ENCODE measurements at places on chromosomes 3 and 15. TPM values are rescaled to one million over a fixed set of nuclear protein-coding genes. Genes with fewer than 3 reads are reported as not detected.

Gene ARF4
- 214 TPM for total RNA-seq

Gene PLA2G4E
- not detected for total RNA-seq

Gene C2CD4B
- not detected for total RNA-seq

Gene ACP3
- total RNA-seq: 4.7 TPM

Gene SAXO2
- 0.50 TPM for total RNA-seq

Gene SLC2A2
- not detected for total RNA-seq

Gene CPLX3
- not detected for total RNA-seq

Gene PLCH1
- 0.30 TPM for total RNA-seq

Gene SLC38A3
- not detected for total RNA-seq

Gene ST3GAL6
- 0.74 TPM for total RNA-seq

Gene TGFBR2
- 45.9 TPM for total RNA-seq

Gene PSTPIP1
- total RNA-seq: 0.84 TPM

Gene ZNF501
- total RNA-seq: 2.2 TPM

Gene C15orf40
- 16.0 TPM for total RNA-seq

Gene ADIPOQ
- not detected for total RNA-seq

Gene DPPA2
- not detected for total RNA-seq

Gene GNAT1
- not detected for total RNA-seq

Gene LMOD3
- not detected for total RNA-seq

Gene MAP2K5
- 4.9 TPM for total RNA-seq

Gene APH1B
- 10.6 TPM for total RNA-seq

Gene FBXL2
- total RNA-seq: 12.3 TPM

Gene FGF7
- total RNA-seq: 9.2 TPM

Gene ZIC1
- total RNA-seq: not detected

Gene GABRR3
- not detected for total RNA-seq

Gene EIF4G1
- total RNA-seq: 375 TPM

Gene CELF6
- not detected for total RNA-seq

Gene C3orf85
- not detected for total RNA-seq

Gene LMAN1L
- total RNA-seq: not detected

Gene CFAP100
- total RNA-seq: not detected

Gene THSD4
- 14.7 TPM for total RNA-seq

Gene GASK1A
- total RNA-seq: 1.2 TPM

Gene PLA2G4B
- 0.45 TPM for total RNA-seq

Gene TGM4
- 0.15 TPM for total RNA-seq

Gene DUOXA2
- total RNA-seq: not detected

Gene SLC6A20
- not detected for total RNA-seq

Gene HRG
- not detected for total RNA-seq

Gene IL17RE
- 3.9 TPM for total RNA-seq

Gene PYGO1
- 5.9 TPM for total RNA-seq

Gene CHL1
- 0.59 TPM for total RNA-seq

Gene HIGD2B
- total RNA-seq: not detected

Gene OXTR
- total RNA-seq: 7.6 TPM

Gene CCR8
- total RNA-seq: not detected

Gene FXR1
- total RNA-seq: 100 TPM
